Stimulated activated CD8-positive, alpha-beta memory T cell treated with anti-CD3 and anti-CD28 coated beads, Interleukin-7, amount 100 ng/mL, for 4 hours (primary cell): ENCODE measurements at places on chromosomes 12 and 14.

- DNase-seq = no peak
These were observed 813.1 kb upstream of the NOVA1 start for GRCh38 chr14:27410981-27411380.

GRCh38 chr14:23125933-23126524, 7.0 kb upstream of the CEBPE start:
- no peak for DNase-seq

- DNase-seq = no peak
These were observed 68.3 kb downstream of the SCARB1 start for GRCh38 chr12:124795081-124795948.

DNA sequence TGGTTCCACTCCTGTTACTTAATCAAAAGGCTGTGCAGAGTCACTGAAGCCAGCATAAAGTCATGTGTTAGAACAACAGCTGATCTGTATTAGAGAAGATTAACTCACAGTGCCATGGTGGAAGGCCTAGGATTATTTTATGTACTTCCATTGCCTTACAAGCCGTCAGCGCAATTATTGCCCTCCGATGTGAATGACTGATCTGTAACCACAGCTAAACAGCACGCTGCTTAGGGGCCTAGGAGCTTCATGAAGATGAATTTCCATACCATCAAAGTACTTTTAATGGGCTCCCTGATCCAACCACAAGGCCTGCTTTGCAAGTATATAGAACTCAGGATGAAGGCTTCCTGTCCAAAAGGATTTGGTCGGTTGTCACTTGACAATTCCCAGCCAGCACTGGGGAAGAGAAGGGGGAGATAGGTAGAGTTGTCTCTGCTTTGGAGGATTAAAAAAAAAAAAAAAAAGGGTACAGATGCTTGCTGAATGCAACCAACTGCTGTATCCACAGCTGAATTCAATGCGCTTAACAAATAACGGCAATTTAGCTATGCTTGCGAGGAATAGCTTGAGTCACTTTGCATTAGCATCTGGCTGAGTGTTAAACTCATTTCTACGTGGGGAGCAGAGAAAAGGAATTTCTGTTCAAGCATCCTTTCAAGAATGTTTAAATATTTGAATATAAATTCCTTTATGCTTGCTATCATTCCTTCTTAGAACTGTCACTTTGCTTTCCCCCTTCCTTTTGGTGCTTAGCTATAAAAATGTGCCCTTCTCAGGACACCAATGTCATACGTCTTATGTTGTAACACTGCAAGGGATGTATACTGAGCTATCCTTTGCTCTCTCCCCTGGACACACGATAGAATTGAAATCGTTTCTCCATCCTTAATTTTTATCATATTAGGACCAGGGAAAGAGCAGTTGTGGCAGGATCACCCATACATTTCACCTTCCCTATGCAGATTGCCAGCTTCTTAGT, 387.8 kb downstream of the SOX5 start:
- no peak for DNase-seq

- no peak for DNase-seq
These were observed at the start of gene LGALS3 for GRCh38 chr14:55129086-55129427. TSS of gene LGALS3 (plus strand) at chr14:55129252. CDS start at chr14:55137374, 8,122 bp downstream.

DNA sequence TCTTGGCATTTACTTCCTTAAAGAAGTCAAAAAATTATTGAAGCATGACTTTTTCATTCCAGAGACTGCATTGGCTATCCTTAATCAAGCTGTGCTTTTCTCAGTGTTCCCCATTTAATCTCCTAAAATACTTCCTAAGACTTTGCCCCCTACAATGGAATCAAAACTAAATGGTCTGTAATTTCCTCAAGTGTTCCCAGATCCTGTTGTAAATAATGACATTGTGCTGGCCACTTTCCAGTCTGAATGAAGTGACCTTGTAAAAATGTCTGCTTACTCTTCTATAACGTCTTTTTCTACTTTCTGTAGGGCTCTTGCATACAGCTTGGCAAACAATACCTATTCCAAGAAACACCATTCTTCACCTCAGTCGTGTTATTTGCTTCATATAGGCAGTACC, 45.3 kb upstream of the MBIP start:
- no peak for DNase-seq

DNA sequence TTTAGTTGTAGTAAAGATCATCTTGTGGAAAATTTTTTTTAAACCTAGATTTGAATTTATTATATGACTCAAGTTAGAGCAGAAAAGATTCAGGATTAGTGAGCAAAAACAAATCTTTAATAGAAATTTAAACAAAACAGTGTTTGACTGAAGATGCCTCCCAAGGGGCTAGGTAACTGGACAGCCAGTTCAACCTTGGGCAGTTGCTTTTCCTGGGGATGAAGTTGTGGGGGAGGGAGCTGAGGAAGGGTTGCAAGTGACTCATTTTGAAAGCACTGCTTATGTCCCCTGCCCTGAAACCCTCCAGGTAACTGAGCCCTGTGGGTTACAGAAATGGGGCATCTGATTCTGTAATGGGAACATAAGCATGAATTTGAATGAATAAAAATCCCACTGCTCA, 13.1 kb downstream of the CFAP54 start:
- no peak for DNase-seq

- no peak for DNase-seq
These were observed 183.3 kb downstream of the RBM19 start for GRCh38 chr12:113782873-113783272.

GRCh38 chr12:82705774-82706173, 19.1 kb downstream of the TMTC2 start:
- DNase-seq = no peak

- DNase-seq = no peak
These were observed 203.5 kb upstream of the RMST start for GRCh38 chr12:97259098-97259497.

- DNase-seq = no peak
These were observed 25.4 kb upstream of the ETV6 start for GRCh38 chr12:11624116-11624515.

- no peak for DNase-seq
These were observed 62.2 kb upstream of the CFL2 start for GRCh38 chr14:34776611-34777010.

DNA sequence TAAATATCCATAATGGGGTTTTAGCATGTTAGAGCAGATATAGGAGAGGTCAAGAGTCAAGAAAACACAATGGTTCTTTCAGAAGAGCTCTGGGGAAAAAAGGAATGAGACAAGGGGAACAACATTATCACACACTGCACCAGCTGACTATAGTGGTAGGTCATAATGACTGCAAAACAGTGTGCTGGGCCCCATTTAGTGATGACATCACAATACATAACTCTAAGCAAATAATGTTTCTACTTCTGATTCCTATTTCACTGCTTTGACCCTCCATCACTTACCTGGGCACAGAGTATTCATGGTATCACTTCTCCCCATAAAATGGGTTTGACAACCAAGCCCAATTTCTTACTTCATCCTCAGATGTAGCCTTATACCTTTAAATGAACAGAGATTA, 62.1 kb downstream of the GARIN6 start:
- no peak for DNase-seq

GRCh38 chr12:69684466-69684865, 14.6 kb downstream of the BEST3 start:
- DNase-seq = no peak

DNA sequence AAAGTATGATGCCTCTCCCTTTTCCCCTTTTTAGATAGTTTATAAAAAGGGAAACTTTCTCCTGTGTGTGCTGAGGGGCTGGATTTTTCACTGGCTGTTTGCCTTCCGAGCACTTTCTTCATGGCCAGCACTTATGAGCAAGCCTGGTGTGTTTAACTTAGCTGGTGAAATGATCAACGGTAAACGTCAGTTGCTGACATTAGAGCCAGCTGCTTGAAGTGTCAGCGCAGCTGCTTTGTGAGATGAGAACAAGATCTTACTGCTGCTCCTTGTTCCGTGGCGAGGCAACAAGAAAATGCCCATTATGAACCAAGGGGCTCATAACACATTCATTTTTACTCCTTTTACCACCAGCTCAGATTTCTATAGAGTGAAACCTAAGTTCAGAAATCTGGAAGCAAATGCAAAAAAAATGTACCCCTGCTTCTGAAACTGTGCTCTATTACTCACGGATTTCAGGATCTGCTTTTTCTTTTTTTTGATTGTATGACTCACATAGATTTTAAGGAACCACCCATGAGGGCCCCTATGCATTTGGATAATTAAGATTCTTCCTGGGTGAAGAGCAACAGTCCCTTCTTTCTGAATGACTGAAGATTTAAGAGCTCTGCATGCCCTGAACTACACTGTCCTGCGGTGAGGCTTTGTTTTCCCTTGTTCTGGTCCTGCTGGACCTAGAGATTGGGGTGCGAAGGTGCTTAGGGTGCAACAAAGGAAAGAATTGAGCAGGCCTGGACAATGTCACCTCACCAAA, 74.3 kb upstream of the CPM start:
- DNase-seq = no peak

DNA sequence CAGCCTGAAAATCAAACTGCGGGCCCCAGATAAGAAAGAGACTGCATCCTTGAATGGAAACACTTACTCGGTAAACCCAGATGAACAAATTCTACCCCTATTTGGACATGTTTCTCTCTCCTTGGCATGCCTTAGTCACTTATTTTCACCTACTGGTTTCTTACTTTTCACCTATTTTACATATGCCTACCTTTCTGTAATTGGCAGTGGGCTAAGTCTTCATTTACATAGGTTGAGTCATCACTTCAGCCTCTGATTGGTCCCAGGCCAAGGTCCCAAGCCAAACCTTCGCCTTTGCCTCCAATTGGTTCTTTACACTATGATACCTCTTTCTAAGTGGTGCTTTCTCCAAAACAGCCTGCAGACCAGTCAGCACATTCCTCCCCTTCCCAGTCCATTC, 111.3 kb downstream of the DYRK2 start:
- no peak for DNase-seq

DNA sequence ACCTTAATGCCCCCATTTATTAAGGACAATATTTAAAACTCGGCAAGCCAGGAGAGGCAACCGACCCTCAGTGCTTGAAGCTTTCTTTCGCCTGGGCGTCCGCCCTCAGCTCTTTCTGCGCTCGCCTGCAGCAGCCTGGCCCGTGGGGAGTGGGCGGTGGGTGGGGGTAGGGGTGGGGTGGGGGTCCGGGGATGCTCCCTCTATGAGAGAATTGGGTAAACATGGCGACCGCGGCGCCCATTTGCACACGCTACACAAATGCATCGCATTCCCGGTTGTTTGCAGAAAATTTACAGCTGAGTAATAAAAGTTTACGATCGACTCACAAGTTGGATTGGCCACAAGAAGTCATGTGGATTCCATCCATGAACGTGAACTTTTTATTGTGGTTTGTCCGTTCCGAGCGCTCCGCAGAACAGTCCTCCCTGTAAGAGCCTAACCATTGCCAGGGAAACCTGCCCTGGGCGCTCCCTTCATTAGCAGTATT, 7.7 kb downstream of the HOXC8 start:
- DNase-seq = no peak

- DNase-seq = peak; percentile 10
These were observed 38.5 kb downstream of the NFKBIA start for GRCh38 chr14:35366056-35366451.
